Fibroblast of skin of right biceps (primary cell): ENCODE measurements at places on chromosomes 3 and 15.

DNA sequence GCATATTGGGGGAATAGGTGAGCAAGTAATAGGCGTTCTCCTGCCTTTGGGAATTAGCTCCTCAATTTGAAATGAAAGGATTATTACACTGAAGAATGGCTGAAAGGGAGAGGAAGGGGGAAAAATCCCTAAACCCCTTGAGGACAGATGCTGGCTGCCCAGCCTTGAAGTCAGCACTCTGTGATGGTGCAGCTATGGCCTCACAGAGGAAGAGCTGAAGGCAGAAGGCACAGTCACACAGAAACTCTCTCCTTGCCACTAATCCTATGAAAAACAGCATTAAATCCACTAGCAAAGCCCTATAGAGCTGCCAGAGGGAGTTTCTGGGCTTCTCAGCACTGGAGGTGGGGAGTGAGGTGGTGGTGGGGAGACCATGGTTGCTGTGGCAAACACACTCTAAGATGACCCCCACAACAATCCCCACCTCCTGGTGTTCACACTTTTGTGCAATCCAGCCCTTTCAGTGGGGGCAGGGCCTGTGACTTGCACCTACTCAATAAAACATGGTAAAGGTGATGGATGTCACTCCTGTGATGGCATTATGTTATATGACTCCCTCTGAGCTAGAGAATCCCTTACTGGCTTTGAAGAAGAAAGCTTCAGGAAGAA is 101.2 kb downstream of the RFTN1 start:
- DNase-seq: no peak

DNA sequence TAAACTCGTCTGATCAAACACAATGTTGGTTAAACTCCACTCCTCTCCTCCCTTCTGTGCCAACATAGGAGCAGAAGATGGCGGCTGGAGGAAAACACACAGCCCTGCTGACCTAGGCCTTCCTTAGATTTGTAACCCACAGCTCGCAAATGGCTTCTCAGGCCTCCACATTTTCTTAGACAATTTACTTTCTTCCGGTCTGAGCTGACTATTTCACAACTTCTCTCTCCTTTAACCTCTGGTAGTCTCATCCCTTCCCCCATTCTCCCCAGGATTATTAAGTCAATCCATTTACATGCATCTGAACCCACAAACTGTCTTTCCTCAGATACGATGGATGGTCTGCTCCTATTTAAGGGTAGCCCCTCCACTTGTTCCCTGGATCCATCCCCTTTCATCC is 25.7 kb upstream of the ULK4 start:
- DNase-seq: no peak

DNA sequence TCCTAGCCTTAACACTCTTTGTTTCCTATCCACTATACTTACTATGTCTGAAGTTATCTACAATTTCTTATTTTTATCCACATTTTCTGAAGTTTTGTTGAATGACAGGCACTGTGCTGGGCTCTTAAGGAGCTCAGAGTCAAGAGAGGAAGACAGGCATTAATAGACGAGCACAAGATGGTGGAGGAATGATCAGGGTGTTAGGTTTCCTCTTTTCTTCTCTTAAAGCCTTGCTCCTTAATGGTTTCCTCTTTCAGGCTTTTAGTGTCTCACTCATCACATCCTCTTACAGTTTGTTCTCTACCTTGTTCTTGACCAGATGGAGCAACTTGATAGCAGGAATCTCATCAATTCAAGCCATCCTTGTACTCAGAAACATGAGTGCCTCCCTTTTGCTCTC is 52.9 kb upstream of the BCL6 start:
- DNase-seq: no peak

DNA sequence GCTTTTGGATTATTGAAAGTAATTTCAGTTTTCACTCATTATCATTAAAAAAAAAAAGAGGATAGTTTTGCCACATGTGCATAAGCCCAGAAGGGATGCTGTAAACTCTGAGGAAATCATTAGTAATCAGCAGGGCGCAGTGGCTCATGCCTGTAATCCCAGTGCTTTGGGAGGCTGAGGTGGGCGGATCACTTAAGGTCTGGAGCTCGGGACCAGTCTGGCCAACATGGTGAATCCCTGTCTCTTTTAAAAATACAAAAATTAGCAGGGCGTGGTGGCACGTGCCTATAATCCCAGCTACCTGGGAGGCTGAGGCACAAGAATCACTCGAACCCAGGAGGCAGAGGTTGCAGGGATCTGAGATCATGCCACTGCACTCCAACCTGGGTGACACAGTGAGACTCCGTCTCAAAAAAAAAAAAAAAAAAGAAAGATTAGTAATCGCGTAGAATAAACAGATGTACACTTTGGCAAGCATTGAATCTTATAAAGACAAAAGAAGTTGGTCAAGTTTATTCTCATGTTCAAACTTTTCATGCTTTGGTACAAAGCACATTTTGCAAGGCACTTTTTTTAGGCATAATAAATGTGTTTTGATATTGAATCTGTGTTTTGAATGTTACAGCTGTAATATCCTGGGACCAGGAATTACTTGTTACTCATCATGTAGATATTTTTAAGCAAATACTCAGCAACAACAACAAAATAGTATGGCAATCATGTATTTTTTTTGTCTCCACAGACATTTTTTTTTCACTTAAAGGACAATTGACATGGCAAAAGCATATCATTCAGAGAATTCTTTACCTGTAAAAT is 93.2 kb upstream of the AGTR1 start:
- DNase-seq: no peak

GRCh38 chr3:178381971-178382448 is 154.2 kb upstream of the KCNMB2 start:
- peak; percentile 54 for DNase-seq

DNA sequence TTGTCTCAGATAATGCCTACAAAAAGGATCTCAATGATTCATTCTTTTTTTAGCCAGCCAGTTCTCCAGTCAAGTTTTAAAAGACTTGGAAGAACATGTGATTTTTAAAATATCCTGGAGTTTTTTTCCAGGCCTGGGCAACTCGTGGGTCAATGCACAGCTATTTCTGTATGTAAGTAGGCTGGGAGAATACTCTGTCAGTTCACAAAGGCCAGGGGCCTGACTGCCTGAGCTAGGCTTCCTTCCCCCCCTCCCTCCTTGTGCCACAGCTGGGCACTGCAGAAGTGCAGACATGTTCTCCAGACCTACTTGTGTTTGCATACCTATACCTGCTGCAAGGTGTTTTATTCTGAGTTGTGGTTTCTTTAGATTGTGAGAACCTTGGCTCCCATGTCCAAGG is 43.7 kb downstream of the CTDSPL start:
- no peak for DNase-seq

DNA sequence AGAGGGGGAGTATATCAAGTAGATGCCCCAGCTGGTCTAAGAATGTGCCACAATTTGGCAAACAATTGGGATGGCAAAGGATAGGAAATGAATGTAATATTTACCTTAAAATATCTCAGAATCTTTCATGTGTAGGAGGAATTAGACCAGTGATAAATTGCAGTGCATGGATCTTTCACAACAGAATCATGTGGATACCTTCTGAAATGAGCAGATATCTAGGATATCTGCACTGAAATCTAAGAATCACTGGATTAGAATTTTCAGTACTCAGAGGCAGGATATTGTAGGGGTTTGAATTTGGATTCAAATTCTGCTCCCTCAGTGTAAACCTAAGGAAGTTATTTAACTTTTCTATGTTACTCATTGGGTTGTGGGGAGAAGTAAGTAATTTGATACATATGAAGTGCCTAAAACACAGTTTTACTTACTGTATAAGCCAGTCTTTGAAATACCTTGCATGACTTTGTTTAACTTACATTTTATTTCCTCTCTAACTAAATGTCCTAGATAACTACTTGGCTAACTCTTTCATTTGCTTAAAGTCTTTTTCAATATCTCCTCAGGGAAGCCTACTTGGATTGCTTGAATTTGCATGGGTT is 8.8 kb downstream of the IL1RAP start:
- DNase-seq: no peak

GRCh38 chr3:187994221-187995042 is 159.5 kb upstream of the LPP start:
- DNase-seq: peak; percentile 93
